ENCODE measurements at places on chromosomes 3 and 15. TPM values are rescaled to one million over a fixed set of nuclear protein-coding genes. Genes with fewer than 3 reads are reported as not detected.

The CDHR4 gene
- 0.53 TPM for total RNA-seq

The LRRC3B gene
- total RNA-seq: not detected

The EPHB3 gene
- 0.34 TPM for total RNA-seq

The ZNF502 gene
- total RNA-seq: 1.7 TPM

The GCHFR gene
- total RNA-seq: 6.7 TPM
